ENCODE measurements at places on chromosomes 5 and 9. TPM values are rescaled to one million over a fixed set of nuclear protein-coding genes. Genes with fewer than 3 reads are reported as not detected.

Gene NRARP
- total RNA-seq, result 1.9 TPM

Gene TLX3
- not detected for total RNA-seq

Gene SLC6A3
- total RNA-seq, result 1.4 TPM

Gene DRD1
- total RNA-seq, result not detected

DNA sequence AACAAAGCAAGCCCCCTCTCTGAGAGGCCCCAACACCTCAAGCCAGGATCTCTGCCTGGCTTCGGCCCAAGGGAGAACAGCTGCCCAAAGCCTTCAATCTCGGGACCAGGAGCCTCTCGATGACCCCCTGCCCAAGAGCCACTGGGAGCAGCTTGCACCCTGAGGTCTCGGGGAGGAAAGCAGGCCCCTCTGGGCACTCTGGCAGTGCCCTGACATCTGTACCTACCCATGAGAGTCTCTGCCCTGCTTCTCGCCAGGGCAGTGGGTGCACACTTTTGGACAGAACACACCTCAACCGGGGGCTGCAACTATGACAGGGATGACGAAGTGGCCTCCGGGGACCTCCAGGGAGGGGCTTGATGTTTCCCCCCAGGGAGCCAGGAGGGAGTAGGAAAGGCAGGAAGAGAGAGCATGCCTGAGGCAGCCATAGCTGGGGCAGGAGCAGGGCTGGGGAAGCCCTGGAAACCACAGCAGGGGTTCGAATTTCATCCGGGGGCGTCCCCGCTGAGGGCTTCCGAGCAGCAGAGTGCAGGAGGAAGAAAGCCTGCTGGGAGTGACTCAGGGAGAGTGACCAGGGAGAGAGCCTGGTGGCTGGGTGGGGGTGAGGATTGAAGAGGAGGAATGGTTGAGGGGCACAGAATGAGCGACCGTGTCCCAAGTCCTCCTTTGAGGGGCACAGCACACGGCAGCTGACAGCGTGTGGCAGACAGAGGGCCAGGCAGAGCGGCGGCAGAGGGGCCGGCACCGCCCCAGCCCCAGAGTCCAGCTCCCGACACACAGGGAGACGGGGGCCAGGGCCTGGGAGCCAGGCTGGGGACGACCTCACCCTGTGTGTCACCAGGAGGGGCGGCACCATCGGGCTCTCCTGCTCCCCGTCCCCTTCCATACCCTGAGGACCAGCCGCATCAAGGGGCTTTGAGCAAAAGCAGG, 1.8 kb downstream of the LPCAT1 start:
- peak; percentile 16 for DNase-seq

DNA sequence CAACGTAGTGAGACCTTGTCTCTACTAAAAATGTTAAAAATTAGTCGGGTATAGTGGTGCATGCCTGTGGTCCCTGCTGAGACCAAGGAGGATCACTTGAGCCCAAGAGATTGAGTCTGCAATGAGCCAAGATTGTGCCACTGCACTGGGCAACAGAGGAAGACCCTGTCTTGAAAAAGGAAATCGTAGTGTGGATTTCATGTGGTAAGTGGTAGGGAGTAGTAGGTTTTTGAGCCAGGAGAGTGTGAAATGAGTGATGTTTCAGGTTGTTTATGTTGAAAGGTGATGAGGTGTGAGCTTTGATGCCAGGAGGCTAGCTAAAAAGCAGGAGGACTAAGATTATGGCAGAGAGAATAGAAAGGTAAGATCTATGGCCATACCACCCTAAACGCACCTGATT, 5.9 kb downstream of the MATR3 start:
- no peak for DNase-seq

GRCh38 chr5:152688561-152689249, 283.6 kb upstream of the NMUR2 start:
- DNase-seq, result no peak
